ENCODE measurements at places on chromosomes 6 and 20.
A peak's percentile ranks its signal among the peaks of the same experiment; 100 is the strongest.

- DNase-seq, result no peak
These were observed 42.2 kb downstream of the TBC1D7 start for GRCh38 chr6:13286181-13286580.

- no peak for DNase-seq
These were observed 746.9 kb upstream of the MARCKS start for GRCh38 chr6:113110211-113110610.

DNA sequence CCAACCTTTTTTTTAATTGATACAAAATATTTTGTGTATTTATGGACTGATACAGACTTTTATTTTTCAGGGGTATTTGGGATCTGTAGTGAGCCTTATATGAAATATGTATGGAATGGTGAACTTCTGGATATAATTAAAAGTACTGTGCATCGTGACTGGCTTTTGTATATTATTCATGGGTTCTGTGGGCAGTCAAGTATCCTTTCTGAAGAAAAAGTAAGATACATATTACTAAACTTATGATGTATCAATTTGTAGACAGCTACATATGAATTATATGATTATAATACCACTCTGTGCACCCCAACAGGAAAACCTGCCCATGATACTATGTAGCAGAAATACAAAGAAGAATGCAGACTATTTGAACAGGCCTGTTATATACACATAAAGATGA, 47.2 kb downstream of the FIG4 start:
- no peak for DNase-seq

GRCh38 chr6:75848274-75848673, 99.2 kb downstream of the MYO6 start:
- DNase-seq, result no peak

- DNase-seq, result no peak
These were observed 30.9 kb downstream of the PYGB start for GRCh38 chr20:25278636-25279361.

- DNase-seq, result no peak
These were observed 7.5 kb upstream of the SLA2 start for GRCh38 chr20:36653456-36653855.

- no peak for DNase-seq
These were observed 78.6 kb upstream of the PLN start for GRCh38 chr6:118469468-118469867.

DNA sequence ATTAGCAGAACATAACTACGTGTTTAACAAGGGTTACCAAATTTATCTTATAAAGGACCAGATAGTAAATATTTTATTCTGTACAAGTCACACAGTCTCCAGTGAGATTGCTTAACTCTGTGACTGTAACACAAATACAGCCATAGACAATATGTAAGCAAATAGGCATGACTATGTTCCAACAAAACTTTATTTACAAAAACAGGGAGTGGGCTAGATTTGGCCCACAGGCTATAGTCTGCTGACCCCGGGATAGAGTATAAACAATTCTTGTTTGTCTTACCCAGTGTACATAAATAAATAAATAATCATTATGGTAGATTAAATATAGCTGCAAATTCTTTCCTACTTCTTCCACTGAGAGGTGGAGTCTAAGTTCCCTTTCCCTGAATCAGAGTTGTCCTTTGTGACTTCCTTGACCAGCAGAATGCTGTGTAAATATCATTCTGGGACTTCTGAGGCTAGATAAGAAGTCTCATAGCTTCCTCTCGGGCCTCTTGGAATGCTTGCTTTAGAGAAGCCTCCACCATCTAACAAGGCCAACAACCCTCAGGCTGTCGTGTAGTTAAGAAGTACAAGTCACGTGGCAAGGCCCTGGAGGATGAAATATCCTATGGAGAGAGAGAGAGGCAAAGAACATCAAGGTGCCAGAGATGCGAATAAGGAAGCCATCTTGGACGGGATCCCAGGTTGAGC, 59.1 kb upstream of the TMEM244 start:
- DNase-seq, result no peak

DNA sequence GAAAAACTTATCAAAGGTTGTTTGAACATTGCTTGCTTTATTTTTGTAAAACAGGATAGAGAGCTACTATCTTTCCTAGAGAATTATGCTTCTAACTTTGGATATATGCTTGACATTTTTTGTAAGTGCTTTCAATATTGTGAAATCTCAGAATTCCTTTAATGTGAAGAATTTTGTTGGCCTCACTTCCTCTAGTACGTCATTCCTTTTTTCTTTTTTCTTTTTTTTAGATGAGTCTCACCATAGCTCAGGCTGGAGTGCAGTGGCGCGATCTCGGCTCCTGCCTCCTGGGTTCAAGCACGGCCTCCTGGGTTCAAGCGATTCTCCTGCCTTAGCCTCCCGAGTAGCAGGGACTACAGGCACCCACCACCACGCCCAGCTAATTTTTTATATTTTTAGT, 668.1 kb downstream of the RFPL4B start:
- DNase-seq, result no peak

DNA sequence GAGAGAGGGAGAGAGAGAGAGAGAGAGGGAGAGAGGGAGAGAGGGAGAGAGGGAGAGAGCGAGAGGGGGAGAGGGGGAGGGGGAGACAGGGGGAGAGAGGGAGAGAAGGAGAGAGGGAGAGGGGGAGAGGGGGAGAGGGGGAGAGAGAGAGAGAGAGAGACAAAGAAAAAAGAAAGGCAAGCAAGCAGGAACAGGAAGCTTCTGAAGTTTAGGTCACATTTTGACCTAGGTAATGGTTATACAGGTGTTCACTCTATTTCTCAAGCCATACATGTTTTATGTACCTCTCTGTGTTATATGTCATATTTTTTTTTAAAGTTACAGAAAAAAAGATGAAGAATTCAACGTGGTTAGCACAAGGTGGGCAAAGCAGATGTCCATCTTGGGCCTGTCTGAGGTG, 9.4 kb downstream of the NHSL1 start:
- DNase-seq, result no peak

GRCh38 chr20:19992996-19993908, 23.9 kb upstream of the NAA20 start:
- DNase-seq, result no peak

GRCh38 chr20:478010-478948, 15.9 kb upstream of the TBC1D20 start:
- no peak for DNase-seq

- DNase-seq, result peak; percentile 35
These were observed 40.5 kb upstream of the OSTM1 start for GRCh38 chr6:108114841-108115597.

- no peak for DNase-seq
These were observed 231.4 kb downstream of the CDH4 start for GRCh38 chr20:61483336-61484067.

- DNase-seq, result no peak
These were observed 107.7 kb upstream of the BTN3A2 start for GRCh38 chr6:26257272-26257671.

DNA sequence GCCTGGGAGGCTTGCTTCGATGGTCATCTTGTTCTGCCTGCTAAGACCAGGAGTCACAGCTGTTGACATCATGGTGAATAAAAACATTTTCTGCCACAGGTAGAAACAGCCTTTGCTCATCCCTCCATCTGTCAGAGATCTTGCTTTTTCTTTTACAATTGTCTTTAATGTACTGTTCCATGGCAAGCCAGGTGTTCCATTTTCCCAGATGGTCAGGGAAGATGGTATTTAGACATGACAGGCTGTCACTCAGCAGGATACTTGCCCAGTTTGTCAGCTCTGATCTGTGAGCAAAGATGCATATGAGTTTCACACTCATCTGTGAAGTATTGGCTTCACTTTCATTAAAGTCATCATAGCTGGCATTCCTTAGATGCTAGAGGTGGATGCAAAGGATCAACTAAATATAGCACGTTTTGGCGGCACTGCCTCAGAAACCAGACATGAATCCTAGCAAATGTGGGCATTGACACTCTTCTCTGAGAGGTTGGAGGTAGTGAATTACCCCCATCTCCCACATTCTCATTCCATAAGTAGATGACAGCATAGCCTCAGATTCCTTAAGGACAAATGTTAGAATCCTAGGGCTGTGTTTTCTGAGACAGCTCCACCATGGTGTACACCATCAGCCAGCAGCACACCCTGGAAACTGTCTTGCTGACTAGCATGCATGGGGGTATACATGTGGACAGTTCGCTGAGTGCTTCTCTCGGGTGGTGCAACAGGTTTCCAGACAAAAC, 4.2 kb downstream of the SSTR4 start:
- no peak for DNase-seq

- no peak for DNase-seq
These were observed 247.9 kb downstream of the SLC24A3 start for GRCh38 chr20:19460386-19460785.

DNA sequence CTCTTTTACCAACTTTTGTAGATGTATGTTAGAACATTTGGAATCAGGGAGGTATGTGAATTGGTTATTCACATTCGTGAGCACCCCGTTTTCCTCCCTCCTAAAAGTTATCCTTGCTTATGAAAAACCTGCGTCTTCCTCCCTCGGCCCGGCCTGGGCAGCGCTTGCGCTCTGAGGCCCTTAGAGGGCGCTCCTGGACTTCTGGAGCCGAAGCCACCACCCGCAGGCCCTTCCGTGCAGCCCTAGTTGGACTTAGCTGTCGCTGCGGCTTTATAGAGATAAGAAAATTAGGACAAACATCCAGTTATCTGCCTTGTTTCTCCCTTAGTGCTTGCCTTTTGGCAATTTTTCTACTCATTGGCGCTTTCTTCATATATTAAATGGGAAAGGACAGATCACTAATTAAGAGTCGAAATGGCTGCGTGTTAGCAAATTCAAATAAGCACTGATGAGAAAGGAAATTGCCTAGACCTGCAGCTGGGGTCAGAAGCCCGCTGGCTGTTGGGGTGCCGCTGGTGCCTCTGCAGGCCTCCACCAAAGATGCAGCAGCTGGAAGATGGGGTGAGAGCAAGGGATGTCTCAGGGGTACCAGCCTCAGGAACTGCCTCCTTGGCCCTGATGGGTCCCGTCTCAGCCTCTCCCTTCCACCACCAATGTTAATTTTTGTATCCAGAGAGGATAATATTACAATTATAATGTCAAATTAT, 5.2 kb downstream of the FNDC1 start:
- DNase-seq, result peak; percentile 70

DNA sequence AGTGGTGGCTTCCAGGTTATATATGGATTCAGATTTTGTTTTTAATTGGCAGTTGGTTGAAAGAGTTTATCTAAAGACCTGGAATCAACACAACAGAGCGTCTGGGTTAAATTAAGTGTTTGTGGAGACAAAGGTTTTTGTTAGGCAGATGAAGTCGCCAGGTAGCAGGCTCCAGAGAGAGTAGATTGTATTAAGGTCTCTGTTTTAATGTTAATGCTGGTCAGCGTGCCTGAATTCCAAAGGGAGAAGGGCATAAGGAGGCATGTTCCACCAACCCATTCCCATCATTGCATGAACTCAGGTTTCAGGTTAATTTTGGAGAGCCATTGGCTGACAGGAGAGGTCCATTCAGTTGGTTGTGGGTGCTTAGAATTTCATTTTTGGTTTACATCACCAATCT, 744.1 kb upstream of the GJE1 start:
- DNase-seq, result no peak

DNA sequence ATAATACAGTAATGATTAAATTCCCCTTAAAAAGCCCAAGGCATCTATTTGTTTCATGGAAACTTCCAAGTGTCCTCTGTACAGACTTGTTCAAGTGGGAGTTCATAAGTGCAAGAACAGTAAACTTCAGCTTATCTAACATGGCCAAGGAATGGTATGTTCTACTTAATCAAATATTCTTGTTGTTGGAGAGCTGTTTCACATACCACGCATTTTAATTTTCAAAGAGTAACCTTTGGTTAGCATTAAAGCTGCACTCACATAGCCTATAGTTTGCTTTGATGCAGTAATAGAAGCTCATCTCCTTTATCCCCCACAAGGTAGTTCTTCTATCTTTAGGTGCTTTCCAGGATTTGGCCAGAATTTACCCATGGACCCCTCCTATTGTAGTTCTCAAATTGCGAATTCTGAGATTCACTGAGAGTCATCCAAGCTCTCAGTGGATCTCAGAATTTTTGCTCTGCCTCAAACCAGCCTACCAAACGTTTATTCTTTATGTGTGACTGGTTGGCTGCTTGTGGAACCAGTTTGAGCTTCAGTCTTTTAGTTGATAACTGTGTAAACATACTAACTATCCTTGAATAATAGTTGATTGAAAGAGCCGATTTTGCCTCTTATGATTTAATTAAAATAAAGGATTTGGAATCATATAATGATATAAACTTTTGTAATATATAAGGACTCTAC, 668.0 kb upstream of the FLRT3 start:
- DNase-seq, result no peak

DNA sequence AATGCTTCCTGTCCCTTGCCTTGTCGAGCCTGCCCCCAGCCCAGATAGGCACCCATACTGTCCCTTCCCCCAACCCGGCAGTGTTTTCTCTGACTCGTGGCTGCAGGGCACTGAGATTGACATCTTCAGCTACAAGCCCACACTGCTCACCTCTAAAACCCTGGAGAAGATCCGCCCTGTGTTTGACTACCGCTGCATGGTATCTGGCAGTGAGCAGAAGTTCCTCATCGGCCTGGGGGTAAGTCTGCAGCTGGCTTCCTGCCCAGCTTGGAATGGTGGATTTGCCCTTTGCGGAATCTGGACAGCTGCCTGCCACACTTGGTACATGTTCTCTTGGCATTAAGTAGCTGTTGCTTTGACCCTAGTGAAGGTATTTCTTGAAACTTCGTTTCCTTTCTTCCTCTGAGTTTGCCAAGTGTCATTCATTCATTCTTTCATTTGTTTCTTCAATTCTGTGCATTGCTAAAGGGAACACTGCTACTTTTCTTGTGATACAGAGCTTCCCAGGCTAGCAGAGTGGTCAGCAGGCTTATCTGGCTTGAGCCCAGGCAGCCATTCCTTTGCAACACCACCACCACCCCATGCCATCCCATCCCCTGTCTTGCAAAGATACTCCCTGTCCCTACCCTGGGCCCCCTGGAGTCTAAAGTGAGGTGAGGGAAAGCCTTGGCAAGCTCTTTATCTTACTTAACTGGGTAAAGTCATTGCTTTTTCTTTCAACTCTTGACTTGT, 26.2 kb downstream of the CCDC167 start:
- DNase-seq, result no peak

GRCh38 chr6:158789115-158789917, 29.9 kb downstream of the EZR start:
- peak; percentile 82 for DNase-seq

DNA sequence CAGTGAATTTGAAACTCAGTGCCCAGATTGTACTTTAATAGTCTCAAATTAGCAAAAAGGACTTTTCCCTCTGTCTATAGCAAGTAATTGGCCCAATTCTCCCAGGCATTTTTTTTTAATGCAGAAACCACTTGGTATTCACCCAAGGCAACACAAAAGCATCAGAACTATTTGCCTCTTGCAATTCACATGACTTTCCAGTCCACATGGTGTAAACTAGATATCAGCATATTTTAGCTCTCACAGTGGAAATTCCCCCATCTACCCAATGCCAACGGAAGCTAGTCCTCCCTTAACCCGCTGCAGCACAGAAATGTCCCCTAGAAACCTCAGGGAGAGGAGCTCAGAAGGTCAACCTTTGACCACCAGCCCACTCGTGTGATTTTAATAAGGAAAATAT, 103.4 kb upstream of the CDYL start:
- DNase-seq, result no peak

- no peak for DNase-seq
These were observed 5.1 kb downstream of the KIAA1755 start for GRCh38 chr20:38255393-38255792.
